ENCODE measurements at places on chromosomes 13 and 19. TPM values are rescaled to one million over a fixed set of nuclear protein-coding genes. Genes with fewer than 3 reads are reported as not detected.

The IRF3 gene
- total RNA-seq = 97.3 TPM

The PODNL1 gene
- total RNA-seq = 6.4 TPM

The FAM83E gene
- 41.1 TPM for total RNA-seq

The VSTM2B gene
- not detected for total RNA-seq

The SIGLEC8 gene
- total RNA-seq = 0.34 TPM

The LINGO3 gene
- total RNA-seq = not detected

The ZNF77 gene
- 6.7 TPM for total RNA-seq

The CEACAM7 gene
- 0.37 TPM for total RNA-seq

The RGCC gene
- total RNA-seq = 309 TPM

DNA sequence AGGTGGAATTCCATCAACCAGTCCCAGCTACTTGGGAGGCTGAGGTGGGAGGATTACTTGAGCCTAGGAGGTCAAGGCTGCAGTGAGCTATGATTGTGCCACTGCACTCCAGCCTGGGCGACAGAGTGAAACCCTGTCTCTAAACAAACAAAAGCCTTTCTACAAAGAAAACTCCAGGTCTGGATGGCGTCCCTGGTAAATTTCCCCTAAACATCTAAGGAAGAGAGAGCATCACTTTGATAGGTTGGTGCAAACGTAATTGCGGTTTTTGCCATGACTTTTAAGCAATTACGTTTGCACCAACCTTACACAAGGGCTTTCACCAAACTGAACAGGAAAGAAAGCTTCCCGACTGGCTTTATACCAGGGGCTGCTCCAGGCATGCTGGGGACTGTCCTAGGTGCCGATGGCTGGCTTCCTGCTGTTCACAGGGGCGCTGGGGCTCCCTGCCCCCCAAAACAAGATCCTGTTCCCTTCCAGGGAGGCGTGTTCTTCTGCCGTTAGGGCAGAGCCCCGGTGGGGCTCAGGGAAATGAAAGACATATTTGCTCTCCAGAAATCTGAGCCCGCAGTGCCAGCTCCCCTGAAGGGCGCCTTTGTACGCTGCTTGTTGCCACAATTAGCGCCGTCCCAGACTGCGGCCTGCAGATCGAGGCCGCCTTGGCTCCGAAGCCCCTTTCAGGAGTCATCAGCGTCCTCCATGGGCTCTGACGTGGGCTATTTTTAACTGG, 38.7 kb upstream of the KLF2 start:
- no peaks in the 10 kb centered on the region for H3K36me3 ChIP-seq
- no peak overlapping the region for H3K4me3 ChIP-seq
- H3K27ac ChIP-seq = peak overlapping the region; percentile 34
- no peaks in the 10 kb centered on the region for H3K27me3 ChIP-seq
- peaks cover 10% of the 10 kb centered on the region for H3K4me1 ChIP-seq

GRCh38 chr13:36979361-36980050, 19.6 kb downstream of the ALG5 start:
- H3K36me3 ChIP-seq = peaks cover 25% of the 10 kb centered on the region
- no peaks in the 10 kb centered on the region for H3K27me3 ChIP-seq
- no peaks in the 10 kb centered on the region for H3K4me1 ChIP-seq
- no peak for DNase-seq
- H3K4me3 ChIP-seq = no peak overlapping the region

DNA sequence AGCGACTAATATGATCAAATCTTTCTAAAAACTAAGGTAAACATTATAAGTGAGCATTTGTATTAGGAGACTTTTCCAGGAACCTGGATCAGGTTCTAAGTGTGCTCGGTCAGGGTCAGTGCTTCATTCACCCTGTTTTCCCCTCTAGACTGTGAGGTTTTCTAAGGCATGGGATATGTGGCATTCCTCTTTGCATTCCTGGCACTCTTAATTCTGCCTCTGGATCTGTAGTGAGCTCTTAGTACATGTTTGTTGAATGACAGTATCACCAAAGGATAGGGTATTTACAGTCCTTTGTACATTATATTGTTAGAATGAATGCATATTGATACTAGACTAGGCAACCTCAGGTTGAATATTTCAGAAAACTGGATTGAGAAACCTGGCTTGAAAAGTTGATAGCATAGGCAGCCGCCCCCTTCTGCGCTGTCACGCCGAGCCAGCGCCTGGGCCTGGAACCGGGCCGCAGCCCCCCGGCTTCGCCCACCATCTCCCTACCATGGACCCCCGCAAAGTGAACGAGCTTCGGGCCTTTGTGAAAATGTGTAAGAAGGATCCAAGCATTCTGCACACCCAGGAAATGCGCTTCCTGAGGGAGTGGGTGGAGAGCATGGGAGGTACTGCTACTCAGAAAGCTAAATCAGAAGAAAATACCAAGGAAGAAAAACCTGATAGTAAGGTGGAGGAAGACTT, 156.5 kb downstream of the KCNRG start:
- no peaks in the 10 kb centered on the region for H3K4me1 ChIP-seq
- no peaks in the 10 kb centered on the region for H3K27me3 ChIP-seq
- H3K27ac ChIP-seq = no peak overlapping the region
- no peaks in the 10 kb centered on the region for H3K36me3 ChIP-seq
- H3K4me3 ChIP-seq = no peak overlapping the region

GRCh38 chr19:43441716-43442115, 23.7 kb downstream of the LYPD3 start:
- H3K27ac ChIP-seq = no peak overlapping the region
- no peaks in the 10 kb centered on the region for H3K27me3 ChIP-seq
- no peak for DNase-seq
- H3K36me3 ChIP-seq = no peaks in the 10 kb centered on the region
- no peak overlapping the region for H3K4me3 ChIP-seq

DNA sequence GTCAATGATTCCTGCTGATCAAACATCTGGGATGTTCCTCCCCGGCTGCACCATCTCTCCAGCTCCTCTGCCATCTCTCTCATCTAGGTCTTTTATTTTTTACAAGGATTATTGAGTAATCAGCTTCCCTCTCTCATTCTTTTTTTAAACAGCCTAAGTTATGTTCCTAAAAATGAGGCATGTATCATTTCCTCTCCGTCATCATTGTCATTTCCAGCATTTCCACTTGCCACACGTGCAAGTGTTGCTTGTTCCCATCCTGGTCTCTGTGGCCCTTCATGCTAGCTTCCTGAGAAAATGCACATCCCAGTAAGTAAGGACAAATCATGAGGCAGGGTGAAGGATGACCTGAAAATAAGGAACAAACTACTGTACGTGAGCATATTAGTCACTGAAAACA, 102.7 kb upstream of the POSTN start:
- no peak overlapping the region for H3K4me3 ChIP-seq
- peak; percentile 16 for DNase-seq
- H3K27ac ChIP-seq = no peak overlapping the region
- H3K36me3 ChIP-seq = no peaks in the 10 kb centered on the region
- H3K27me3 ChIP-seq = no peaks in the 10 kb centered on the region

DNA sequence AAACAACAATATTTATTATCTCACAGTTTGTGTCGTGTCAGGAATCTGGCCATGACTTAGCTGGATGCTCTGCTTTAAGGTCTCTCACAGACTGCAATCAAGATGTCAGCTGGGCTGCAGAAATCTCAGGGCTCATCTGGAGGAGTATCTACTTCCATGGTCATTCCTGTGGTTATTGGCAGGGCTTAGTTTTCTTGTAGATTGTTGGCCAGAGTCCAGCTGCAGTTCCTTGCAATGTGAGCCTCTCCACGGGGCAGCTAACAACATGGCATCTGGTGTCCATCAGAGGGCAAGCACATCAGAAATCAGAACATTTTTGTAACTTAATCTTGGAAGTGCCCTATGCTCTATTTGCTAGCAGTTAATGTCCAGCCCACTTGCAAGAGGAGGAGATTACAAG, 45.7 kb upstream of the TDRD3 start:
- peaks cover 3% of the 10 kb centered on the region for H3K4me1 ChIP-seq
- H3K4me3 ChIP-seq = no peak overlapping the region
- H3K27me3 ChIP-seq = no peaks in the 10 kb centered on the region
- no peak overlapping the region for H3K27ac ChIP-seq
- peak; percentile 38 for DNase-seq

DNA sequence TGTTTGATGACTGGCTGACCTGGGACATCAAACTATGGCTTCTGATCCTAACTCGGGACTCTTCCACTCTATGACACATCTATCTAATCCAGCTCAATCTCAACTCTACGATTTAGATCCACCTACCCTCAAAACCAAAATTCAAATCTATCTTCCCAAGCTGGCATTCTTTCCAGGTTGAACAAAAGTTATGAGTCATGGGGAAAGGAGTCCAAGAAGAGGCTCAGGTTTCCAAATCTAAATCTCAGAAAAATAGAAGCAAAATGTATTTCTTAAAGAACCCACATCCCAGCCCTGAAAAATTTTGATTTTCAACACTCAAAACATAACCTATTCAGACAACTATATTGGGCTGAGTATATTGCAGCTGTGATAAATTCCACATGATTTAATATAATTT, 143.9 kb upstream of the IPO5 start:
- no peak for DNase-seq
- H3K36me3 ChIP-seq = no peaks in the 10 kb centered on the region

DNA sequence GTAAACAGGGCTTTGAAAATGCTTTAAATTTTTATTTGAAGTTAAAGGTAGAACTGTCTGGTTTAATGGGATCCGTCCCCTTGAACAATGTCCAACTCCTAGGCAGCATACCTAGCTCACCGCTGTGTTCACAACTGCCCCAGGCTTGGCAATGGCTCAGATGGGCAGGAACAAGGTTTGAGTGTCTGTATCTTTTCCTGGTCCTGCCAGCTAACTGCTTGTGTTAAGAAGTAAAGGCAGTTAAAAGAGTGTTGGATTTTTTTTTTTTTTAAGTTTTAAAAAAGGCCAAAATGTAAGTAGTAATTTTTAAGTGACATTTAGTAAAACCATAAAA, 66.7 kb upstream of the FNDC3A start:
- H3K4me1 ChIP-seq = no peaks in the 10 kb centered on the region
- H3K27me3 ChIP-seq = no peaks in the 10 kb centered on the region
- H3K27ac ChIP-seq = no peak overlapping the region
- no peak for DNase-seq

DNA sequence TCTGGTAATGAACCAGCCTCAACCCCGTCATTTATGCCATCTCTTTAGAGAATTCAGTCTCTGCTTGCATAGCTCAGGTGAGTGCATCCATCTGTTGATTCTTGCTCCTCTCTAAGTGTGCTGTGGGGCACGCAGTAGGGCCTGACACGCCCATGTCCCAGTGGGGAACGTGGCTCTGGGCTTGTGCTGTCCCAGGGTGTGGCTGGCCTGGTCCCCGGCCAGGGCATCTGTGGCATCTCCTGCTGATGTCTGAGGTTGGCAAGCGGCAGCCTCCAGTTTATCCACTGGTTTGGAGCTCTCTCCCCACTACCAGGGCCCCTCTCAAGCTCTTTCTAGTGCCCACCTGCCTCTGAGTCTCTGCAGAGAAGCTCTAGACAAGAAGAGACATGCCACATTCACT, 146.6 kb upstream of the GJB6 start:
- no peak for DNase-seq
- no peak overlapping the region for H3K27ac ChIP-seq
- H3K36me3 ChIP-seq = no peaks in the 10 kb centered on the region
- no peaks in the 10 kb centered on the region for H3K4me1 ChIP-seq
- peaks cover 2% of the 10 kb centered on the region for H3K27me3 ChIP-seq

DNA sequence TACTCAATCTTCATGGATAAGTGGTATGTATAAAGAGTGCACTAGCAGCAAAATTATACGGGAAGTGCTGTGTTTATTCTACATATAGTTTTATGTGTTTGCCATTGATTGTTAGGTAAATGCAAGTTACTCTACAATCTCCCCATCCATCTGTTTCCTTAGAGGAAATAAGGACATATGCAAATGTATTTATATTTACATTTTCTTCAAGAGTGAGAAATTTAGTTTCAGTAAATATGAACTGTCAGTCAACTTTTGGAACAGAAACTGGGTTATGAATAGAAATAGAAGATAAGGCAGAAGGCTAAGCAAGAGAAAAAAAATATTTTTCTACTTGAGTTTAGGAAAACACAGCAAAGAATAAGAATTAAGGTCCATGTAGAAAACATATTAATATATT, 176.1 kb upstream of the KLHL1 start:
- no peaks in the 10 kb centered on the region for H3K36me3 ChIP-seq
- H3K27me3 ChIP-seq = no peaks in the 10 kb centered on the region
- no peaks in the 10 kb centered on the region for H3K4me1 ChIP-seq
- H3K27ac ChIP-seq = no peak overlapping the region

- H3K4me1 ChIP-seq = peaks cover 12% of the 10 kb centered on the region
- no peak overlapping the region for H3K4me3 ChIP-seq
- no peaks in the 10 kb centered on the region for H3K27me3 ChIP-seq
- peaks cover 1% of the 10 kb centered on the region for H3K36me3 ChIP-seq
Measured at GRCh38 chr13:32147976-32148375, 116.4 kb downstream of the FRY start.

DNA sequence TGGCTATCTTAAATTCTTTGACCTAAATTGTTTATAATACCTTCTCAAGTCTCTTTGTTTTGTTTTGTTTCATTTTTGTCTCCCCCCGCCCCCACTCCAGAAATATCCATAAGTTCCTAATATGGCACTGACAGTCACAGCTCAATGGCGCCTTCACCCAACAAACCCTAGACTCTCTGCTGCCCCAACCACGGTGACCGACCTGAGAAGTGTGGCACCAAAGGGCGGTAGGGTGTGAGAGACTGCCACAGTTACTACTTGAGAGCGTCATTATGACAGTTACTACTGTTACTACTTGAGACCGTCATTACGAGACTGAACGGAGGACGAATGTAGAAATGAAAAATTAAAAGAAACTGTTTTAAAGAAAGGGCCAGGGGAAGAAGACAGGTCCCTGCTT, 34.4 kb upstream of the PSPC1 start:
- H3K27ac ChIP-seq = no peak overlapping the region
- H3K4me3 ChIP-seq = no peak overlapping the region
- no peaks in the 10 kb centered on the region for H3K4me1 ChIP-seq
- no peaks in the 10 kb centered on the region for H3K27me3 ChIP-seq
- peaks cover 2% of the 10 kb centered on the region for H3K36me3 ChIP-seq
- no peak for DNase-seq

- H3K27ac ChIP-seq = peak overlapping the region; percentile 39
- H3K36me3 ChIP-seq = no peaks in the 10 kb centered on the region
- peaks cover 10% of the 10 kb centered on the region for H3K4me1 ChIP-seq
- no peak for DNase-seq
Measured at GRCh38 chr19:10235003-10235402, 3.9 kb upstream of the S1PR2 start.

GRCh38 chr13:21121616-21122015, 54.7 kb downstream of the SKA3 start:
- no peak overlapping the region for H3K4me3 ChIP-seq
- H3K36me3 ChIP-seq = no peaks in the 10 kb centered on the region
- H3K27ac ChIP-seq = no peak overlapping the region

DNA sequence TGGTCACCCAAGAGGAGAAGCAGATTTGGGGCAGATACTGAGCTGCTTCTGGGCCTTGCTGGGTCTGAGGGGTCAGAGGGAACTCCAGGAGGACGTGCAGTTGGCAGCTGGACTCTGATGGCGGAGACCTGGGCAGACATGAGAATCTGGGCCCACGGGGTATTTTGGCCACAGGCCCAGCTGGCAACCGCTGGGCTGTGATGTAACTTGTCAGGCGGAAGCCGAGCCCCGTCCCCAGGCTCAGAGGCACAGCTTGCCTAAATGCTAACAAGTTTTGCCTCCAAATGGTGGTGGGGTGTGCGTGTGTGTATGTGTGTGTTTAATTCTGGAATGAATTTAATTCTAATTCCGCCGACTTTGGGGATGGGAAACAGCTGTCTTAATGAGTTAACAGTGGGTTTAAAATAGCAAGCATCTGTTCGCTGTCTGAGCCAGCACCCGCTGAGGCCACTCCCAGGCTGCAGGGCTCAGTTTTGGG, 11.6 kb downstream of the ZNRF4 start:
- no peak overlapping the region for H3K4me3 ChIP-seq
- peaks cover 7% of the 10 kb centered on the region for H3K4me1 ChIP-seq
- H3K27ac ChIP-seq = no peak overlapping the region
- no peaks in the 10 kb centered on the region for H3K27me3 ChIP-seq
